ENCODE measurements at places on chromosomes 2 and 18.
A peak's percentile ranks its signal among the peaks of the same experiment; 100 is the strongest.

DNA sequence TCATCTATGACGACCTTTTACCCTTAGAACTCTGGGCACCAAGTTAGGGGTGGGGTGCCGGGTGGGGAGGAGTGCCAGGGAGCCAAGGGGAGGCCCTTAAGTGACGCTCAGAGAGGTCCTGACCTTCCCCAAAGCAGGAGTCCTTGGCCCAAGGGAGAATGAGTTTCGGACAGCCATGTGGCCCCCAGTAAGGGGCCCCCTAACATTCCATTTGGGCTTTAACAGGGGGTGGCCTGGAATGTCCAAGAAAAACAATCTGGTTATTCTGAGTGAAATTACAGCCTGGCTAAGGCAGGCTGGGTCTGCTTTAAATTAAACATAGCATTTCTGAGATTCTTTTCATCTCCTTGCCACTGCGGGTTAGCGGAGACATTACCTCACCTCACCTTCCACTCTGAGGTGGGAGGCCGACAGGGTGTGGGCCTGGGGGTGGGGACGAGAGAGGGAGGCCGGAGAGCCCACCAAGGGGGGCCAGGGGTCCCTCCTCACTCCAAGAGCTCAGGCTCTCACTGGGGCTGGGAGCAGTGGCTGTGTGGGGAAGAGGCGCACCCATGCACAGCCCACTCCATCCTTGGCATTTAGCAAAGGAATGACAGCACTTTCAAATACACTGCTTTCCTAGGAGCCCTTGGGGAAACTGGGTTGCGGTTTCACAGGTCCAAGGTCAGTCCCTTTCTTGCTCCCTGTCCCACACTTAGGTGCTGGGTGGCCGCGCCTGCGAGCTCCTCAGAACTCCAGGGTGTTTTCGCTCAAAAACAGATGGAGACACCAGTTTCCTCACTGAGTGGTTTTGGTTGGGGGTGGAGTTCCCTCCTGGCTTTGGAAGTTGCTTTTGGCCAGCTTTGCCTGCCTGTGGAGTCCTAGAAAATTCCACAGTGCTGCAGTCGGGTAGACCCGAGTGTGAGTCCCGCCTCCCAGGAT is 107.4 kb downstream of the POLR1A start:
- DNase-seq = peak; percentile 41

GRCh38 chr2:17538022-17538843 is 2.3 kb upstream of the VSNL1 start:
- no peak for DNase-seq

GRCh38 chr2:11808016-11808400 is 61.6 kb downstream of the LPIN1 start:
- no peak for DNase-seq

DNA sequence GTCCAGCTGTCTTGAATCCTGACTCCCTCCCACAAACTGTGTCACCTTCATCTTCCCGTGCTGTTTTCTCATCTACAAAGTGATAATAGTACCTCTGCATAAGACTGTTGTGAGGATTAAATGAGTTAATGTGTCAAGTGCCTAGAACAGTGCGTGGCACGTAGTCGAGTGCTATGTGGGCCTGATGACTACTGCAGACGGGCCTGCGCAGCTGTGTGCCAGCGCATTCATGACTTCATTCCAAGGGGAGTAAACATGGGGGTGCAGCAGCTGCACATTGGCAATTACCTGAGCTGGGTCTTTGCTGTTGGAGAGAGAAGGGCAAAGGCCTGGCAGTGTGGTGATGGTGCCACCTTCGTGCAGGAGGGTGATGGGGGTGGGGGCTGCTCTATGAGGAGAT is 5.0 kb downstream of the TEX44 start:
- no peak for DNase-seq

Data from AG04449 (cell line).